ENCODE measurements at places on chromosomes 2 and 18.

DNA sequence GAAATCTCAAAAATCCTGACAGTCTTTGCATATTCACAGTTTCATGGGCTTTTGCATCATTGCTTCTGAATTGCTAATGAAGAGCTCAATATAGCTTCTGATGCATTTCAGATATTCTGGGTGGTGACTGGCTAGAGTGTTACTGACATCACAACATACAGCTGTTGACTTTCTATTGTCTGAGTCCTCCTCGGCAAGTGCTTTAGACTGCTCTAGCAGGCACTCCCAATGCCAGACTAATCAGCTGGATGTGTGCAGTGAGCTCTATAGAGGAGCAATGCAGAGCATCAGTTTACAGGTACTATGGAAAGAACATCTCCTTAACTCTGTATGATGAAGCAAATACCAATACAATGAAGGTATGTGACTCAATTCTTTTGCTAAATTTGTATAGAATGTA lies 54.9 kb downstream of the R3HDM1 start:
- DNase-seq, result no peak

DNA sequence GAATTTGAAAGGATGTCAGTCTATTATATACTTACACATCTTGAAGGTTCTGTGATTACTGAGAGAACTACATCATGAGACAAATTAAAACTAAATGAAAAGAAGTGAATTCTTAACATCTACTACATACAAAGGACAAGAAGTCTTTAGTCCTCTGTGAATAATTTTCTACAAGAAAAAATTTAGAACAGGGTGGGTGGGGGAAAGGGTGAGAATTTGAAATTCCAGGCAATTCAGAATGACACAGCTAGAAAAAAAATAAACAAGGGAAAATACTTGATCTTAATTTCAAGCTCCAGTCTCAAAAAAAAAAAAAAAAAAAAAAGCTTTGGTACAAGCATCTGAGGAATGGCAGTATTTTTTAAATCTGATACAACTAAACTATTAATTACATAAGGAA lies 15.5 kb downstream of the CUL3 start:
- DNase-seq, result no peak

DNA sequence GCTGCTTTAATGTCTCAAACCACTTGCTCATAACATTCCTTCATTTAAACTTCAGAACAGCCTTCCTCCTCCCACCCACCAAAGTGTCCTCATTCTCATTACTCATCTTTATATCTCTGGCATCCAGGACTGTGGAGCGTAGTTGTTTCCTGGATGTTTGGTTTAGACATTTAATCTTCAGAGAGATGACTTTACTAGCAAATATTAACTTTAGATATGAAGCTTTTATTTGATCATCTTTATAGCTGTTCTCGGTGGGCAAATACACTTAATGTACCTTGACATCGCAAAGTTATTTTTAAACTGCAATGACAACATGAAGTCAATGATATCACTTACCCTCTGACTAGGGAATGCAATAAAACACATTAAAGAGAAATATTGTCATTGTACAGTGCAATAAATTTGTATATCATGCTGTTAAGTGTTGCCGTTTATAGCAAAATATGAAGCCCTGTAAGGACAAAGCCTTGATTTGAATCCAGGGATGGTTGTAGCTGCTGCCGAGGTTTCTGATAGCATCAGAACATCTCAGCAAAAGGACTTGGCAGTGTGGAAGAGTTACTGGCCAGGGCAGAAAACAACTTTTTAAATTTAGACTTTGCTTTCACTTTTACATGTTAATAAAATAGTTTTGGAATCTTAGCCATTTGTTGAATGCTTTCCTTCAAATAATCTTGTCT lies 4.6 kb upstream of the LAMA3 start:
- no peak for DNase-seq

DNA sequence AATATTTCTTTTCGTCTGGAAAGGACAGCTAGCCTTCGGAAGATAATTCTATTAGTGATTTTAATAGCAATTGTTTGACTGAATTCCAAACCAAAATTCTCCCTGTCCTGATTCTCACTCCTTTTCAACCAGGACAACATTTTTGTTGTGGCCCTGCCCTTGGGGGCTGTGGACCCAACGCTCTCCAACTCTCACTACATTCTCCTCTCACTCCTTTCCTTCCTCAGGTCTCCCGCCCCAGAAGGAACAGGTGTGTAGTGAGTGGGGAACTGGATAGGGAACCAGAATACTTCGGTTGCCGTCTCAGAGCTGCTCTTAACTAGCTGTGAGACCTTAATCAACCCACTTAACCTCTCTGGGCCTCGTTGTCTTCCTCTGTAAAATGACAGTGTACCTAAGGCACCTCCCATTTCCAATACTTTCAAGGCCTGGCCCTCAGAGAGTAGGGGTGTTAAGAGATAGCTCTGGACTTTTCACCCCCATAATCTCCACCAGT lies 638 bp upstream of the ADD2 start:
- DNase-seq, result no peak

GRCh38 chr2:42902939-42903709 lies 110.7 kb upstream of the HAAO start:
- DNase-seq, result no peak

GRCh38 chr18:6593142-6593885 lies 136.2 kb upstream of the ARHGAP28 start:
- no peak for DNase-seq

GRCh38 chr18:47935321-47936055 lies 5.0 kb upstream of the SMAD2 start:
- no peak for DNase-seq

DNA sequence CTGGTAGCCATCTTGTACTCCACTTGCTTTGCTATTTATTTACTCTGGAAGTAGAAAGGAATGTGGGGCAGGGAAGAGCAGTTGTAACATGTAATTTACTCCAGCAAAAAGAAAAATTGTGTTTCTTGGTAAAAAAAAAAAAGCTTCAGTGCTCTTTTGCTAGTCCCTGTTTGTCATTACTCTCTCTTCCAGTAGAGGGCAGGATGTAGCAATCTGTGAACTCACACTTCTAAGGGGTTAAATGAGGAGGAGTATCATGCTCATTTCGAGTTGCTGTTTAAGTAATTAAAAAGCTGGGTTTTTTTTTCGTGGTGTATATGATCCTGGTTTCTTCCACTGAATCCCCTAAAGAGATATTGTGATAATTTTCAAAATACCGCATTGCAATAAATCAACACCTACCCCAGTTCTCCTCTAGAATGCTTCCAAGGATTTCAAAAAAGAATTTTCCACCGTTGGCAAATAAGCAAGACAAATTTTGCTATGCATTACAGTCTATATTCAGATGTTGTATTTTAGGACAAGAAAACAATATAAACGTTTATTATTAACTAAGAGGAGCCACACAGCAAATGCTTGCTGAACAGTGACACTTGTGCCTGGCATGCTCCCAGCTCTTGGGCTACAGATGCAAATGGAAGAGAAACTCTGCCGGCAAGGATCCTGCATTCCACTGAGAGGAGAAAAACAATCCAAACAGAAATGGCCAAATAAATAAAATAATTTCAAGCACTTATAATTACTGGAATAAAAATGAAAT lies 261.6 kb downstream of the ASXL3 start:
- DNase-seq, result no peak

- no peak for DNase-seq
Observed at GRCh38 chr2:46146866-46147502, 150.2 kb upstream of the EPAS1 start.

- DNase-seq, result no peak
Observed at GRCh38 chr2:197241596-197241995, 69.0 kb downstream of the ANKRD44 start.

DNA sequence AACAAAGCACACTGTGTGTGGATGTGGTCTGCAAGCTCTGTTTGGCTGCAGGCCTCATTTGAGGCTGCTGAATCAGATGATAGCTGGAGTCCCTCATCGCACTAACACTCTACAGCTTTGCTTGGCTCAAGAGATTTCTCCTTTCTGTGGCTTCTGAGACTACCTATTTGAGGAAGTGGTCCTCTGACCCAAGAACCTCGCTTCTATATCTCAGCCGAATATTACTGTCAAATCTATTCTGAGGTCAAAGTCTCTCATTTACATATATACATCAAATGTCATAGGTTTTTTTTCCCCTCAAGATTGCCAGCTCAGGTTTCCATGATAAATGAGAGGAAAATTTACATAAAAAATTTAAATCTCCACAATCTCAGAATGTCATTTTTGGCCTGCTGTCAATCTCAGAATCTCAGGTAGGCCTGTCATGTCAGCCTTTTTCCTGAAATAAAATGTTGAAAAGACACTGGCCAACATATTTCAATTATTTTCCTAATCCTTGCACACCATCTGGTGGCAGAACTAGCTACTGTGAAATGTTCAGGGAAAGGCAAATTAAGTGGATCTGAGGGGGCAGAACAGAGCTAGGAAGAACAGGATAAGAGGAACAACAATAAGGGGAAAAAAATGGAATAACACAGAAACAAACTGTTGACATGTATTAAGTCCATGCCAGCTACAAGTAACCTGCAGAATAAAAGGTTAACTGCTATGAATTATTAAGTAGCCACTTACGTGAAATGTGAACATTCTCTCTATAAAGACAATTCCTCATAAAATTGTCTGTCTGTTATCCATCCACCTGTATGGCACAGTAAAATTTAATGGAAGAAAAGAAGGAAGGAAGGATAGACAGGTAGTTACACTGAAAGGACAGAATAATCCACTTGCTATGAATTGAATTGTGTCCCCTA lies 39.3 kb downstream of the AP1S3 start:
- DNase-seq, result no peak

GRCh38 chr2:114238910-114239559 lies 203.4 kb upstream of the DPP10 start:
- no peak for DNase-seq

DNA sequence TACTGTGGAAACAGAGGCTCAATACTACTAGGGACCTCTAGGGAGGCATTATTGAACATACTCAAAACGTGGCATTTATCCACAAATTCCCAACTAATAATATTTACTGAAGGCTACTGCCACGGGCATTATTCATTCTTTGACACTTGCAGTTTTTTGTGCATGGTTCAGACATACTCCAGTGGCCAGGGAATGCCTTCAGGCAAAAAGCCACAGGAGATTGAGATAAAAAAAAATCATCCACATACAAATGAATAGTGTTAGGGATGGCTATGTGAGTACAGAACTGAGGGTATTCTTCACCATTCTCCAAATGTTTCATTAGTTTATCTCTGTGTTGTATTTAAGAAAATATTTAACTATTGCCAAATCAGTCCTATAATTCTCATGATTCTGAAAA lies 974.9 kb upstream of the PIK3C3 start:
- no peak for DNase-seq

- no peak for DNase-seq
Observed at GRCh38 chr2:113092864-113093612, 25.3 kb downstream of the IL1F10 start.

DNA sequence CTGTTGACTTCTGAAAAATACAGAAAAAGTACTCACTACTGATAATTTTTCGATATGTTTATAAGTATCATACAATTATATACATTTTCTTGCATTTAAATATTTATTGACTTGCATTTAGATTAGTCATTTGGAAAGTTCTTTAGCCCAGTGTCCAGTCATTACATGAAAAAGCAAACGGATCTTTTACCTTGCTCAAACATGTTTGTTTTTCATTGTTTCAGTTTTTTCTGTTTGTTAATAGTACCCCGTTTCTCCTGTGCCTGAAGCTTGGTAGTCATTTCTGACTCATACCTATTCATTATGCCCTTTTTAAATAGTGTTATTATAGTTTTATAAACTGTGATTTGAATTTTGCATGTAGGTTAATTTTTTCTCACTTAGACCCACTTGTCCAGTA lies 28.1 kb downstream of the CEP192 start:
- DNase-seq, result no peak

DNA sequence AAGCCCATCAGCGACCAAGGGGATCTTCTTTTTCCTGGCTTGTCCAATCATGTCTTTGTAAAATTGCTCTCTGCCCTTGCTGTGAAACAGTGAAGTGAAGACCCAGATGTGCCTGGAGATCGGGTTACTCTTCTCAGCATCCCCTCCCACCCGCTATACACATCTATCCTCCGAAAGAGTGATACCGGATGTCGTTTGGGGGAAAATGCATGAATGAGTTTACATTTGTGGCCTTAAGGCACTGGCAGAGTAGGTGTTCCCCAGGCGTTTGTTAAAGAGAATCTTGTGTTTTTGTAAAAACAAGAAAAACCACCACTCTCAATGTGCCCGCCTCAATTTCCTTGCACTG lies 528.3 kb downstream of the CMPK2 start:
- no peak for DNase-seq

- no peak for DNase-seq
Observed at GRCh38 chr2:11506611-11506969, 27.3 kb upstream of the GREB1 start.

DNA sequence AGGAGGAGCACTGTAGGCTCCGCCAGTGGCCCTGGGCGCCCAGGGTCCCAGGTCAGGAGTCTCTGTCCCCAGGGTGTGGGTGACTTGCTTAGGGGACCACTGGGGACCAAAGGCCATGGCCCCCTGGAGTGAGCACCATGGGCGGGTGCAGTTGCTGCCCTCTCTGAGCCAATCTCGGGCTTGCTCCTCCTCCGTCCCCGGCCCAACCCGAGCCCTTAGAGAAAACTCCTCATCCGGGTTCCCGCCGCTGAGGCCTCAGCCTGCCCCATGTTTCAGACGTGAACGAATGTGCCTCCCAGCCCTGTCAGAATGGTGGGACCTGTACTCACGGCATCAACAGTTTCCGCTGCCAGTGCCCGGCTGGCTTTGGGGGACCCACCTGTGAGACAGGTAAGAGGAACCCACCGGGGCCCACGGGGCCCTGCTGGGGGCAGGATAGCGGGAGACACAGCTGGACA lies 38.6 kb downstream of the SNED1 start:
- DNase-seq, result no peak

DNA sequence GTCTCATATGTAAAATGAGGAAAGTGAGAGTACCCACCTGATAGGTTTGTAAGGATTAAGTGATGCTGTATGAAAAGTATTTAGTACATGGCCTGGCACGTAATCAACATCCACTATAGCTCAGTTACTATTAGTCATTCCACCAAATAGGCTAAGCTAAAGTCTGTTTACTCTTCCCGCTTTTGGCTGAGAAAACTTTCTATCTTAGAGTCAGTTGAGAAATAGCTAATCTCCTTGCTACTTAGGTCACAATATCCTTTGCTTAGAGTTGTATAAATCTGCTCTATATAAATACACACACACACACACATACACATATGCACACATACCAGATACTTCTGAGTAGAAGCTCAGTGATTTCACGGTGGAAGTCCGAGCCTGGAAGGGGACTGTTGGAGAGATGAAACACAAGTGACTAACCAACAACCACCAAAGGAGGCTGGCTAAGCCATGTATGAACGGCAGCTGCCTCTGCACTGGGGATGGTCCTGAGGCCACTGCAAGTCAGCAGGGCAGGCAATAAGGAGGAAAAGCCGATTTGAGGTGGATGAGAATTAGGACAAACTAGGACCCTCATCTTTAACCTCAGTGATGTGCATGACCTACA lies 104.6 kb upstream of the EPHA4 start:
- no peak for DNase-seq

DNA sequence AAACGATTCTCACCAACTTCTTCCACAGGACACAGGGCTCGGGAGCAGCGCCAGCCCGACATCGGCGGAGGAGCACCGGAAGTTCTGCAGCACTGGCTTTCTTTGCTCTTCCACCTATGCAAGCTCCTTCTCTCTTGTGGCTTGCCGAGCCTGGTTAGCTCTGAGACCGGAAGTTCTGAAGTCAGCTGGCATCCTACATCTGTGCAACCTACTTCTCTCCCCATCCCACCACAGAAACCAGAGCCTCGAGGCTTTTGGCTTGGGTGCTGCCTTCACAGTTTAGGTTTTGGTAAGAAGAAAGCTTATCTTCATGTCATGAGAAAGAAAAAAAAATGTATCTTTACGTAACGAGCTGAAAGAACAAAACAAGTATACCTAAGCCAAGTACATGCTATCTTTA lies 111.7 kb downstream of the ANKRD44 start:
- DNase-seq, result peak; percentile 45
